ENCODE measurements at places on chromosomes 12 and 14.

GRCh38 chr12:44286821-44287505 lies 451.1 kb downstream of the TMEM117 start:
- DNase-seq: no peak

GRCh38 chr12:5807090-5807414 lies 138.0 kb downstream of the ANO2 start:
- DNase-seq: no peak

DNA sequence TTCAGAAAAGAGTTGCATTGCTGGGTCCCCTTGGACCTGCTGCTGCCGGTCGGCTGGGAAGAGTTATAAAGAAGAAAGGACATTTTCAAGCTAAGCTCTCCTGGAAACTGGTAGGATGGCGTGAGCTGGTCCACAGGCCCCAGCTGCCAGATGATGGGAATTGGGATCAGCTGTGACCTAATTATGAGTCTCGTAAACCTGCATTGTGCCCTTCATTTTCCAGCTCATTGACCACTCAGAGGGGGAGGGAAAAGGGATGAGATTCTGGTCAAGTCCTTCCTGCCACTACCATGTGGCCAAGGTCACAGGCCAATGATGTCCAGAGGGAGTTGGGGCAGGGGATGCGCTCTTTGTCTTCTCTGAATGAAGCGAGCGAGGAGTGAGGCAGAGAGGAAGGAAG lies 320.9 kb downstream of the NRXN3 start:
- DNase-seq: no peak

GRCh38 chr14:23381871-23382270 lies 5.0 kb downstream of the CMTM5 start:
- DNase-seq: no peak

DNA sequence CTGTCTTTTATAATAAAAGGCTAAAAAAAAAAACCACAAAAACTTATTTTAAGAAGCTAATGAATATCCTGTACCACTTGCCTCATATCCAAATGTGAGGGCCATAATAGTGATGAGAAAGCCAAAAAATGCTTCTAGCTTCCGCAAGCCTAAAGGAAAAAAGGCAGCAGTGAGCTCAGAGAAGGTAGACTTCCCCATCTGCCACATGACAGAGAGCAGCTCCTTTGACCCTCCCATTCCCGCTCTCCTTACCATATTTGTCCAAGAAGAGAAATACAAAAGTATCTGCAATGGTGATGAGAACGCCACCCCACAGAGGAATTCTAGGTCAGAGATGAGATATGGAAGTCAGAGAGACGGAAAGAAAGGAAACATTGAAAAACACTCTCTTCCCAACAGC lies 27.1 kb downstream of the SLC11A2 start:
- DNase-seq: no peak

- DNase-seq: no peak
Observed at GRCh38 chr12:77772676-77773298, 57.9 kb upstream of the NAV3 start.

DNA sequence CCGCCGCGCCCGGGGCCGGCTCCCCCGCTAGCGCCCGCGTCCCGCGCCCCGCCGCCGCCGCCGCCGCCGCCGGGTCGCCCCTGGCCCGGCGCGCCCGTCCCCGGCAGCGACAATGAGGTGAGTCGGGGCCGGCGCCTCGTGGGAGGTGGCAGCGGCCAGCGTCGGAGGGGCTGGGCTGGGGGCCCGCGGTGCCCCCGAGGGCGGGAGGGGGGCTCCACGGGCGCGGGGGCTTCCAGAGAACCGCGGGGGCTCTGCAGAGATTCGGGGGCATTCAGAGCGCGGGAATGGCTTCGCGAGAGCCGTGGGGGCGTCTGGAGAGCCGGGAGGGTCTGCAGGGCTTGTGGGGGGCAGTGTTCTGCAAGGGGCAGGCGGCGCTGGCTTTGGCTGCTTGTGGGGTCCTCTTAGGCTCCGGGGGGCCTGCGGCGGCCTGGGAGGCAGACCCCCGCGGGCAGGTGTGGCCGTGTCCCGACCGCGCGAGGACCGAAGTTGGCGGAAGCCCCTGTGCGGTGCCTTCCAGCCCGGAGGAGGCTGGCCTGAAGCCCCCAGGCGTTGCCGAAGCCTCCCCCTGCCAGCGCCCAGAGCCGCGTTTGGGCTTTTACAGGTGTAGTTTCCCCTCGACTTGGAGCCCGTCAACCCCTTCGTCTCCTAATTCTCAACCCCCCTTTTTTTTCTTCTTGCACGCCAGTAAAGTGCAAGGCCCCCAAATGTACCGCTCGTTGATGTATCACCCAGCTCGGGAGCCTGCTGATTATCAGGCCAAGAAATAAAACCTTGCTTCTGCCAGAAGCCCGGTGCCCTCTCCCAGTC lies 93.1 kb upstream of the EVL start:
- no peak for DNase-seq

- DNase-seq: no peak
Observed at GRCh38 chr12:21828779-21829178, 54.3 kb upstream of the KCNJ8 start.

GRCh38 chr14:94593749-94594431 lies 12.7 kb downstream of the SERPINA5 start:
- no peak for DNase-seq

- peak; percentile 96 for DNase-seq
Observed at GRCh38 chr14:103628221-103628683, 759 bp upstream of the KLC1 start.

DNA sequence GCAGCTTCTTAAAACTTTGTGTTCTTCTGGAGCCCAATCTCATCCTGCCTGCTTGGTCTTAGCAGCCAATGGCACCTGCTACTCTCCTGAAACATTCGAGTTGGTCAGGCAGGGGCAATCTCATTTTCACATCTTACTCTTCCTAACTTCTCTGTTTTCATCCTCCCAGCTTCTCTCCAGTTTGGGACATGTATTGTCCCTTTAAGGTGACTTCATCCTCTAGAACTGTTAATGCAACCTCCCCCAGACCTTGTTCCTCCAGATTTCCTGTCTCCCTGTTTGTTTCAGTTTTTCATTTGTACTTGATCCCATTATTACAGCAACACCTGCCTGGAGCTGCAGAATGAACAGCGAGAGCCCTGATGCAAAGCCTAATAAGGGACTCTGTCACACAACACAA lies 31.3 kb downstream of the SERPINA11 start:
- DNase-seq: no peak

All from mesenteric fat pad (tissue), 1 donor.